ENCODE measurements at places on chromosomes 5 and 9.

GRCh38 chr5:69368458-69369339, 621 bp downstream of the AK6 start:
- DNase-seq, result peak; percentile 61

GRCh38 chr9:23841304-23841703, 15.3 kb upstream of the ELAVL2 start:
- DNase-seq, result no peak

DNA sequence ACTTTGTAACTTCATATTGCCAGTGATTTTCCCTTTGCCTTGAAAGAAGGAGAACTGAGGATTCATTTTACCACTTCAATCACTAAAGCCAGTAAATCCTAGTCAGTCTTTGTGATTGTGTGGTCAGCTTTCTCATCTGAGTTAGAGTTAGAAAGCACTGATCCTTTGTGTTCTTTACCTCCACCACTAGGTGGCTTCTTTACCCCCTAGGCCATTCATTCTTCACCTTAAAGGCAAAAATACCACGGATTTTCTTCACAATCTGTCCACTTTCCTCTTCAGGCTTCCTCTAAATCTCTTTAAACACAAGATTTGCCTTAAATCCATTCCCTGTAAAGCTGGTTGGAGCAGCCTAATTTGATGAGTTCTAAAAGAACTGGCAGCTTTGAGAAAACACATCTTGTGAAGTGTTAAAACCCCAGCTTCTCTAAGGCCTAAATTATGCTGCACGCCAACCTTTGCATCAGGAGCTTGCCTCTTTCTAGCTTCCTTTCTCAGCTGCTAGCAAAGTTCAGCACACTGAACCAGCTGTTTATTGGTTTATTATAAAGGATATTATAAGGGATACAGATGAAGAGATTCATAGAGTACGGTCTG, 20.4 kb downstream of the BDP1 start:
- DNase-seq, result peak; percentile 27

GRCh38 chr5:168140241-168140640, 151.2 kb upstream of the WWC1 start:
- no peak for DNase-seq

GRCh38 chr5:111961862-111962261, 204.9 kb upstream of the NREP start:
- DNase-seq, result no peak

DNA sequence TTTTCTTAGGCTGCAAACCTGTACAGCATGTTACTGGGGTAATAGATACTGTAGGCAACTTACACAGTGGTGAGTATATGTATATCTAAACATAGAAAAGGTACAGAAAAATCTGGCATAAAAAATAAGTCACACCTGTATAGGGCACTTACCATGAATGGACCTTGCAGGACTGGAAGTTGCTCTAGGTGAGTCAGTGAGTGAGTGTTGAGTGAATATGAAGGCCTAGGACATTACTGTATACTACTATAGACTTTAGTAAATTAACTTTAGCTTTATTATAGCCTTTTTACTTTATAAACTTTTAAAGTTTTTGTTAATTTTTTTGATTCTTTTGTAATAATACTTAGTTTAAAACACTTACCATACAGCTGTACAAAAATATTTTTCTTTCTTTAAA, 51.3 kb downstream of the DENND4C start:
- no peak for DNase-seq

- peak; percentile 95 for DNase-seq
These were observed 46.1 kb upstream of the ZBED3 start for GRCh38 chr5:77133061-77133758.

GRCh38 chr9:81530846-81531245, 158.5 kb downstream of the TLE1 start:
- DNase-seq, result no peak

DNA sequence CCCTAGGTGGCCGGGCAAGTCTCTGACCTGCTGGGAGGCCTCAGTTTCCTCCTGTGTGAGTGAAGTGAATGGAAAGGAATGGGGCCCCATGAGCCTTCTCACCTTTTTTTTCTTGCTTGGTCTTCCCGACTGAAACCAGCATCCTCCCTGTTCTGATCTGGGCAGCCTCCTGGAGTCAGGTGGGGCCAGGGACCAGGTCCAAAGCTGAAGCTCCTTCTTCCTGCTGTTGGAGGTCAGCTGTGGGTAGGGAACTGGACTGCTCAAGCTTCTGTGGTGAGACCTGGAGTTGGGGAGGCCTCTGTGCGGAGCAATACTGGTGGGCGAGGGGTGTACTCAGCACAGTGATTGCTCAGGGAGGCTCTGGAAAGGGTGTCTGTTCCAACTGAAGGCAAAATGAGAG, 99.7 kb downstream of the PCSK1 start:
- no peak for DNase-seq

GRCh38 chr5:170252109-170252508, 19.3 kb downstream of the C5orf58 start:
- DNase-seq, result no peak

- DNase-seq, result no peak
These were observed 62.6 kb upstream of the XPA start for GRCh38 chr9:97759581-97760288.

GRCh38 chr5:65094279-65094678, 325.5 kb downstream of the CWC27 start:
- DNase-seq, result no peak

GRCh38 chr9:7095058-7095457, 337.3 kb downstream of the KDM4C start:
- no peak for DNase-seq

DNA sequence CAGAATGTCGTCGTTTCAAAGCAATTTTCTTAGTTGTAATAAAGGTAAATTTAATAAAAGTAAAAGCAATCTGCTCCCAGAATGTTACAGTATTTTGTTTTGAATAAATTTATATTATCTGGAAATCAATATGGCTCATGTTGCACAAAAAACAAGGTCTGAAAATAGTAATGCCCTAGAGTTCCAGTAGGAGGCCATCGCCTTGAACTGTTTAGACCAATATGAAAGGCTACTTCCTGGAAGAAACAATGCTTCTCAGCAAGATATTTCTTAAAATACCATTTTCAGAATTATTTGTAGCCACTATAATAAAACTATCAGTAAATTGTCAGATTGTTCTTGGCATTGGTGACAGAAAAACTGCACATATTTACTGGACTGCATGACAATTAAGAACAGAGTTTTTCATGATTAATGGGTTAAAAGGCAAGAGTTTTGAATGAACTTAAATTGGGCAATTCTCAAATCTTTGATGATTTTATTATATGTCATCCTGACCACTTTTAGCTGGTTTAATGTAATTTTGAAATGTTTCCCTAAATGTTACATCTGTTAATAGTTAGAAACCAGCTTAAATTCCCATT, 153.2 kb downstream of the COMMD10 start:
- no peak for DNase-seq

- no peak for DNase-seq
These were observed 35.3 kb downstream of the THBS4 start for GRCh38 chr5:80070338-80071056.

GRCh38 chr9:10251490-10251889, 361.3 kb downstream of the PTPRD start:
- peak; percentile 23 for DNase-seq

DNA sequence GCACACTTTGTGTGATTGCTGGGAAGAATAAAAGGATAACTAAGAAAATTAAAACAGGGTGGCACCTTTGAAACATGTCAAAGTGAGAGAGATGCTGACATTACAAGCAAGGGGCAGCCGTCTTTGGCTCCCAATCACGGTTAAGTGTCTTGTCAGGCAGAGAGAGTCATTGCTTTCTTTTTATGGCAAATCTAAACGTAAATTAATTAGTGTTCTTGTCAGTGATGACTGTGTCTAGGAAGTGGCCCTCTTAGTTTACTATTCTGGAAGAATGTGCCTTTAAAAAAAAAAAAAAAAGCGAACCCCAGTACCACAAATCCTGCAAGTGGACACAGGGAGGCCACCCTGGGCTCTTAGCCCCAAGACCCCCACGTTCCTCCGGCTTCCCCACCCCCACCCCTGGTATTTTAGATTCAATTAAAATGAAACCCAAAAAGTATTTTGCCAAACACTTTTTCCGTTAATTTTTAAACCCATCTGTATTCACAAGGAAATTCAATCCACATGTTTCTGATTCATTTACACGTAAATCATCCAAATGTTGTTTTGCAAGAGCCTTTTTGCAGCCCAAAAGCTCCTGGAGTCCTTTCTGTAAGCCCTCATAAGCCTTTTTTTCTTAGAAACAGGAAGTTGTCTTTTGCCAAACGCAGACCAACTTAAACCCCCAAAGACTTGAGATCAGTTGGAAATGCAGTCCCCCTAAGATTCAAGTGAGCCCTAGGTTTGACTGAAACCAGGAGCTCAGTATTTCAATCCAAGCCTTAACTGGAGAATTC, 399.3 kb downstream of the EBF1 start:
- peak; percentile 86 for DNase-seq

DNA sequence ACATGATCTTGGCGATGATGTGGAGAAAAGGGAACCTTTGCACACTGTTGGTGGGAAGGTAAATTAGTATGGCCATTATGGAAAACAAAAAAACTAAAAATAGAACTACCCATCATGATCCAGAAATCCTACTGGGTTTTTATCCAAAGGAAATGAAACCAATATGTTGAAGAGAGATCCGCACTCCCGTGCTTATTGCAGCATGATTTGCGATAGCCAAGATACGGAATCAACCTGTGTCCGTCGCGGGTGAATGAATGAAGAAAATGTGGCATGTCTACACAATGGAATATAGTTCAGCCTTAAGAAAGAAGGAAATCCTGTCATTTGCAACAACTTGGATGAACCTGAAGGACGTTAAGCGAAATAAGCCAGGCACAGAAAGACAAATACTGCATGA, 84.5 kb downstream of the TTLL11 start:
- no peak for DNase-seq

- peak; percentile 66 for DNase-seq
These were observed 731 bp downstream of the PRR16 start for GRCh38 chr5:120464627-120465435.

- no peak for DNase-seq
These were observed 41.0 kb downstream of the TRPM6 start for GRCh38 chr9:74846766-74847165.

DNA sequence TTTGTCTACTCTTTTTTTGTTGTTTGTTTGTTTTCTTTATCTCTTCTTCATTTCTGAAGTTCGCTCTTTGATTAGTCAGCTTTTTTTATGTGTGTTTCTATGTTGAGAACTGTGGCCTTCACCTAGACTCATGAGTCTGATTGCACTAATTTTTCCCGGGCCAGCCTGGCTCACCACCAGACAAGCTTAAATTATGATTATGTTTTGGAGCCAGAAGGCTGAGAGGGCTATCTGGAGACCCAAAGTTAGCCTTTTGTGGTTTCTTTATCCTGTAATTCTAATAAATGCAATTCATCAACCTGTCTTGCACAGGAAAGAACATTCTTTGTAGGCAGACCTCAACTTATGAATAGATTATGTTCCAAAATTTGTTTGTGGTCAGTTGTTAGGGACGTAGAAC, 20.8 kb upstream of the ACTBL2 start:
- peak; percentile 93 for DNase-seq

DNA sequence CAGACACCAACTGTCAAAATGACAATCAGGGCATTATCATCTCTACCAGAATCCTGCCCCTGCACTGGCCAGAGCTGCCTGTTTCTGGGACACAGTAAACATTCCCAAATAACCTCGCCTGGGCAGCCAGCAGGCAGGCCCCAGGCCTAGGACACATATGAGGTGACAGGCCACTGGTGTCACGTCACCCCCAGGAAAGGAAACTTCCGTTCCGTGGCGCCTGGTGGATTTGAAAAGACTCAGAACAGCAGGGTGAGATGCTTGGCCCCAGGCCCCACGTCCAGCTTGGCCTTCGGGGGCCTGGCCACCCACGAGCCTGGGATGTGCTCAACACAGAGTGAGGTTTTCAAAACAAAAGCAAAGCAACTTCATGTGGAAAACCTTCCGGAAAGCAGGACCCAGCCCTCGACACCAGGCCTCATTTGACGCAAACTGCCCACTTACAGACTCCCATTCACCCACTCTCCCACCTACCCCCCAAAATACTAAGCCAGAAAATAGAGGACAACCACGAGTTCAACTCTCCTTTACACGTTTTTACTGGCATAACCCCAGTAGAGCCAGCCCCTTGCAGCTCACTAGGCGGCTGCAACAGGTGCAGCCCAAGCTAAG, 1.2 kb downstream of the SEMA4D start:
- DNase-seq, result no peak

- no peak for DNase-seq
These were observed 222.6 kb upstream of the GLRA1 start for GRCh38 chr5:152147286-152147685.

GRCh38 chr5:44809956-44810420, 1.2 kb downstream of the MRPS30 start:
- no peak for DNase-seq

DNA sequence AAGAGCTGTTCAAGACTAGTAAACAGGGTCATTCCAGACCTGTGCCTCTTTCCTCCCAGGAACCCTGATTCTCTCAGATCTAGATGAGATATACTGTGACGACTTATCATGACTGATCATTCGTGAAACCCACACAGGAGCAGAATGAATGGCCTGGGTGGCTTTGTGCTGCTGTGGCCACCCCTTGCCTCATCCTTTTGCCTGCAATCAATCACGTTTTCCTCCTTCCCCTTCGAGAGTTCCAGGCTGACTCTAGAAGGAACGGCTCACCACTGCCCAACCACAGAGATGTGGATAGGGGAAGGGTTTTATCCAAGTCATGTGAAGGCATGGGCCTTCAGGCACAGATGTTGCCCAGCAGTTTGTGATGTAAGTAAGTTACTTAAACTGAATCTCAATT, 5.8 kb downstream of the ANXA6 start:
- DNase-seq, result peak; percentile 50

DNA sequence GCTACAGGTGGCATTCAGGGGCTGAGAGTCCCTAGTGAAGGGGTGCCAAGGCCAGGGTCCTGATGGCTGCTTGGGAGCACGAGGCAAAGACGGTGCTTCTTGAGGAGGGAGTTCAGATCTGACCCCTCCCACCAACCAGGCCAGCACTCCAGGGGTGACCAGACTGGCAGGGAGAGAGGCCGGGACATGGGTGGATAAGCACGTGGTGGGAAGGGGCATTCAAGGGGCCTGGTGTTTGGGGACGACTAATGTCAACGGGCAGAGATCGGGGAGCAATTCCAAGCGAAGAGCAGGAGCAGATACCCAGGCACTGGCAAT, 4.5 kb downstream of the RGS14 start:
- DNase-seq, result no peak

GRCh38 chr5:139761057-139761450, 34.6 kb upstream of the PSD2 start:
- no peak for DNase-seq

- DNase-seq, result no peak
These were observed 41.3 kb downstream of the CAVIN4 start for GRCh38 chr9:100619194-100619593.

DNA sequence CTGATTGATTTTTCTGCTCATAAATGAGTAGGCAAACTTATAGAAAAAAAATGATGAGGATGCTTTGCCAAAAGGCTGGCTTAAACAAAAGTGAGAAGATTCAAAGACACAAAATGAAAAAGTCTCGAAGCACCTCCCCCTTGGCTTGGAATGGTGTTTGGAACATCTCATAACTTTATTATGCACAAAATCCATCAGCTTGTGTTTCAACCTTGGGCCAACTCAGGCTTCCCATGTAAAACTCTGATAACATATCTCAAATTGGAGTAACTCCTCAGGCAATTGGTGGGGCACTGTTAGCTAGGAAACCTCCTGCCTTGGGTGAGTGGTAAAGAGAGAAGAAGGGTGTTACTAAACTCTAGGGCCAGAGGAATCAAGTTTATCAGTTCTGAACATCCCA, 176.3 kb downstream of the KIAA0825 start:
- DNase-seq, result no peak

Measured in fibroblast of the aortic adventitia (primary cell).